ENCODE measurements at places on chromosomes 16 and 17.

GRCh38 chr17:42122371-42123303 lies at the start of gene HSPB9:
Gene HSPB9 (plus strand): TSS chr17:42122804. CDS start chr17:42122851, 47 bp downstream.
- DNase-seq = no peak

GRCh38 chr17:80034791-80035686 lies 633 bp downstream of the TBC1D16 start:
- DNase-seq = peak; percentile 31

GRCh38 chr17:81518785-81519283 lies 6.2 kb upstream of the ACTG1 start:
- DNase-seq = peak; percentile 49

DNA sequence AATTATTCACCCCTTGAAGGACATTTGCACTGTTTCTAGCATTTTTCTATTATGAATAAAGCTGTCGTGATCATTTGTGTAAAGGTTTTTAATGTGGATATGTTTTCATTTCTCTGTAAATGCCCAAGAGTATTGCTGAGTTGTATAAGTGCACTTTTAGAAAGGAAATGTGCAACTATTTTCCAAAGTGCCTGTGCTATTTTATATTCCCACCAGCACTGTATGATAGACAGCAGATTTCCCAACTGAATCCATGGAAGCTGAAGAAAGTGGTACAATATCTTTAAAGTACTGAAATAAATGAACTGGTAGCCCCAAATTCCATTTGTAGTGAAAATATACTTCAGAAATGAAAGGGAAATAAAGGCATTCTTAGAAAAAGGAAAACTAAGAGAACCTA lies 238.4 kb downstream of the BCAS3 start:
- DNase-seq = no peak

DNA sequence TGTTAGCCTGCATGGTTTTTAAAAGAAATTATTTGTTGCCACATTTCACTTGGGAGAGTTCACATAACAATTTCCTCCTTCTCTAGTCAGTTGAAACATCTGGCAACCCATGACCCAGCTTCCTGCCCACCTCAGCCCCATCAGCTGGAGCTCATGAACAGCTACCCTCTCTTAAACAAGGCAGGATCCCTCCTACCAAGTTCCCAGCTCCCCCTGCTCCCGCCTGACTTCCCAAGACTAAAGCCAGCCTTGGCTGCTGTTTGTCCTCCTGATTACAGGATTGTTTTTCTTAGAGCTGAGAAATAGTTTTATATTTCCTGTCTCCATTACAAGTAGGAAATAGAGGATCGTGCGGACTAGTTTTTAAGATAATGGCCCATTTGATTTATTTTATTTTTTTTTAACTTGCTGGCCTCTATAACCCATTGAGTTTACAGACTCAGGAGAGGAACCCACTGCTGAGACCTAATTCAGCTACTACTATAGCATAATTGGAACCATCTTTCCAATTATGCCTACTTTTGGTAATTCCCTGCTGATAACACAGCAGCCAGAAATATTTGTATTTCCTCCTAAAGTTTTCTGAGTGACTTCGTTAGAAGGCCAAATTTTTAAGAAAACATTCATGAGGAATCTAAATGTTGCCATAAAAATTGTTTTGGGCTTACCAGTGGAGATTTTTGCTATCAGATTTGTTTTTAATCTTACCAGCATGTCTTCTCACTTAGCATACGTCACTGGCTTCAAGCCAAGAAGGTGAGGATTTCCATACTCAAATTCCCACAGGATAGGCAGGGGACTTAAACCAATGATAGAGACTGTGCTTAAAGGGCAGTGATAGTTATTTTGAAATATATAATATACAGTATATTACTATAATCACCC lies 90.0 kb downstream of the ELAC2 start:
- DNase-seq = no peak

DNA sequence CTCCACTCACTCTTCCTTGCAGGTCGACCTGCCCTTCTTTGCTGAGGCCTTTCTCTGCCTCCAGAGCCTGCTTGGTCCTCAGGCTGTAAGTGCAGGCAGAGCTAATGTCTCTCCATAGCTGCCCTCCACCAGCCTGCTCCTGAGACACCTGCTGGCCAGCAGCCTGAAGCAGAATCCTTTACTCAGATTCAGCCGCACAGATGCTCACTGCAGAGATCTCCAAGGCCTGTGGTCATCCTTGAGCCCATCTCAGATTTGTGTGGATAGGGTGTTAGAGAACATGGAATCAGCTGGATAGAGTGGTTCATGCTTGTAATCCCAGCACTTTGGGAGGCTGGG lies 11.5 kb downstream of the DEXI start:
- no peak for DNase-seq

DNA sequence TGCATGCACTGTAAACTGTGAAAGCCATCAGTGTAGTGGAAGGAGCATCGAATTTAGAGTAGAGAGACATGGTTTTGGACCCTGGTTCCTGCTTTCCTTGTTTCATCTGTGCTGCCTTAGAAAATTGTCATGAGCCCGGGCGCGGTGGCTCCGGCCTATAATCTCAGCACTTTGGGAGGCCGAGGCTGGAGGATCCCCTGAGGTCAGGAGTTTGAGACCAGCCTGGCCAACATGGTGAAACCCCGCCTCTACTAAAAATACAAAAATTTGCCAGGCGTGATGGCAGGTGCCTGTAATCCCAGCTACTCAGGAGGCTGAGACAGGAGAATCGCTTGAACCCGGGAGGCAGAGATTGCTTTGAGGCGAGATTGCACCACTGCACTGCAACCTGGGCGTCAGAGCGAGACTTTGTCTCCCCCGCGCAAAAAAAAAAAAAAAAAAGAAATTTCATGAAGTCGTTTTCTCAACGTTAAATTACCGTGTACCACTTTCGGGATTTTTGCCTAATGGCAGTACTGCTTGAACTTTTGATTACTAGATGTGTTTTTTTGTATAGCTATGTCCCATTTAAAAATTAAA lies 912 bp downstream of the COQ7 start:
- DNase-seq = no peak

- peak; percentile 58 for DNase-seq
Observed at GRCh38 chr16:3983081-3983520, 102.6 kb upstream of the CREBBP start.

- DNase-seq = no peak
Observed at GRCh38 chr17:61542027-61542426, 49.0 kb downstream of the NACA2 start.

DNA sequence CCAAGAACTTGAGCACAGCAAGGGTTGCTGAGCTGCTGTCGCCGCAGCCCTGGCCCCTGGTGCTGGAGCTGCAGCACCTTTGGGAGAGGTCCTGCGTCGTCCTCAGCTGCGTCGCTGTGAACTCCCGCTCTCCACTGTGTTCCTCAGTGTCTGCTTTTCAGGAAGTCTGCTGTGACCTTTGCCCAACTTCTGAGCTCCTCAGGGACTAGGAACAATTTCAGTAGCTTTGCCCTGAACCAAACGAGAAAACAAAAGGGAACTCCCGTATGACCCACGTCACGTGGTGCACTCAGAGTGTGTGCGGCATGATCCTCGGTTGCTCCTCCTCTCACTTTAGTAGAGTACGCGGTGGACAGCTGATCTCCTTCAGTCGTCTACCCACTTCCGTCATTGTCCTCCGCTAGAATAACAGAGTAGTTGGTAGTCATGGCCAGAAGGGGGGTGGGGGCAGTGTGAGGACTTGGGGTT lies 44.2 kb downstream of the WDR45B start:
- no peak for DNase-seq
